Stimulated activated CD8-positive, alpha-beta memory T cell treated with anti-CD3 and anti-CD28 coated beads, Interleukin-4, amount 100 ng/mL, for 4 hours (primary cell): ENCODE measurements at places on chromosomes 2 and 18.

GRCh38 chr2:238496756-238497609 is 70.3 kb downstream of the ASB1 start:
- no peak for DNase-seq

DNA sequence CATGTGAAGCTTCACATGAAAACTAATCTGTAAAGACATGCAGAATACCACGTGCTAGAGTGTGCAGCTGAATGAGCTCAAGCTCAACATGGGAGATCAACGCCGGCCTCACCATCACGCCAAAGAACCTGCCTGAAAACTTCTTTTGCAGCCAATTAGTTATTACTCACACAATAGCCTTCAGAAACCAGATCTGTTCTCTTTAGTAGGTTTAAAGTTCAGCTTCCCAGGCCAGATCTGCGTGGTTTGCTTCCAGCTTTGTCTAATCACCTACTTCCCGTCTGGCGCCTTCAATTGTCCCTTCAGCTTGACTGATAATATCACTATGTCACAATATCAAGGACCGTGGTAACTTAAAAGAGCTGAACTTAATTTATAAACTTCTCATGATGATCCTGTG is 68.0 kb upstream of the ZNF236 start:
- no peak for DNase-seq

GRCh38 chr18:43312891-43313290 is 35.6 kb upstream of the SYT4 start:
- no peak for DNase-seq

- DNase-seq: no peak
These were observed 321.7 kb upstream of the ZC3H15 start for GRCh38 chr2:186164325-186164724.

DNA sequence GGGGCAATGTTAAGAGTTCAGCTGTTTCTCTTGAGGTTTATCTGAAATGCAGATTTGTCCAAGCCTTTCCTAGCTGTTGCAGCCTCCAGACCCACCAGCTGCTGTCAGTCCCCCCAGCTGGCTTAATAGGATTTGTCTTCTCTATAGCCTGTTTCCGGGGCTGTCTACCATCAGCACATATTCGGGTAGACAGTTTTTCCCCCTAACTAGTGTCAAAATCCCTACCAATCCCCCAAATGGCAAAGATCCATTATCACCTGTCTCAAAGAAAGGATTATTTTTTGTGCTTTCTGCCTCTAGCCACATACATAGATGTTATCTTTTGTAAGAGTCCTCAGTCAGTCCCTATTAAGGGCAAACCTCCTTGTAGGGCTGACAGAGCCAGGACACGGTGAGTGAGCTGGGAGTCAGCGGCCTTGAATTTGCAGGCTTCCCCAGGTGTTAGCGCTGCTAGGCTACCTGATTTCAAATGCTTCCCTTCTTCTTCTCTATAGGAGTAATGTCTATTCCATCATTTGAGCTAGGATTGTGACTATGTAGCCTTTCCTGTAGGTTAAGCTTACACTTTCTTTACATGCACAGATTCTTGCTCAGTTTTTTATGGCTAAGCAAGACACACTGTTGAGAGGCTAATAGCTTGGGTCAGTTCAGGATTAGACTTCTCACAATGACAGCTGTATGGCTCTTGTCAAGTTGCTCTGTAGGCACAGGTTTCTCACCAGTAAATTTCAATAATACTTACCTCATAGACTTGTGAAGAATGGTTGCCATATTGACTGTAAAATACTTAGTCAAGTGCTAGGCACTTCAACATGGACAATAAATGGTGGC is 171.1 kb upstream of the UNC80 start:
- no peak for DNase-seq

- no peak for DNase-seq
These were observed 11.5 kb upstream of the TRIB2 start for GRCh38 chr2:12705230-12705629.

DNA sequence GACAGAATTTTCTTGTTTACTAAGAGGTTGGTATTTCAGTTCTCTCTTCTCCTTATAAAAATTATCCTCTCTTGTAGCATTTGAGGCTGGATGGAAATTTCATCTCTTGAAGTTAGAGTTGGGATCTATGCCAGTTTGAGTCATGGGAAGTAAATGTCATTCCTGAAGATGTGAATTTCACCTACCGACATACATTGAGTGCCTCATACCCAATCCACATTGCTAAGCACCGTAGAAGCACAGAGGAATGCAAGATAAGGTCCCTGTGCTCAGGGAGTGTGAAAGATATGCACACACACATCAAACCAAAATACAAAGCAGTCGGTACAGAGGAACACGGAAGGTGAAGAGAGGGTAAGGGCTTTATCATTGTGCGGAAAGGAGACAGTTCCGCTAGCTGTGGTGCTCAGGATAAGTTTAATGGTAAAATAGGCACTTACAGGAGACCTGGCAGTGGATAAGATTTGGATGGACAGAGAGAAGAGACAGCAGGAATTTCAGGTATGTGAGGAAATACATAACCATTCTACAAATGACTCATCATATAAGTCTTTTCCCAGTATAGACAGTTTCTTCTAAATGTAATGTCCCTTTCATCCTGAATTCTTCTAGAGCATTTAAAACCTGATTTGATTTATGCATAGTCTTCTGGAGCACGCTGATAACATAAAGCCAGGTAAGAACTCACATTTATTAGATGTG is 205.3 kb upstream of the ST6GAL2 start:
- DNase-seq: no peak

DNA sequence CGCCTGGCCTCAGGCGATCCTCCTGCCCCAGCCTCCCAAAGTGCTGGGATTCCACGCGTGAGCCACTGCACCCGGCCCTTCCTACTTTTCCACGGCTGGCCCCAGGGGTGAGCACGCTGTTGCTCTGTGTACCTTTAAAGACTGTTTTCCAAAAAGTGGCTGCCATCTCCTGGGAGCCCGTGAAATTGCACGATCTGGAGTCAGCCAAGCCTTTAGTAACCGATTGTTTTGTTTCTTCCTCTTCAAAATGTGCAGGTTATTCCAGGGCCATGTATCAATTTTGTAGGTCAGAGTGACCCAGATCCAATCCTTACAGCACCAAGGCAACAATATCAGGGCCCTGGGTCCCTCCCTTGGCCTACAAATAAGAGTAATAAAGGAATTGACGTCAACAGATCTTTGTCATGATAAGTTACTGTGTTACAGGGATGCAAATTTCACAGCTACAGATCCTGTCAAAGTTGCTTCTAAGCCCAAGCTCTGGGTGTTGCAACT is 135.6 kb upstream of the ZNF236 start:
- no peak for DNase-seq

DNA sequence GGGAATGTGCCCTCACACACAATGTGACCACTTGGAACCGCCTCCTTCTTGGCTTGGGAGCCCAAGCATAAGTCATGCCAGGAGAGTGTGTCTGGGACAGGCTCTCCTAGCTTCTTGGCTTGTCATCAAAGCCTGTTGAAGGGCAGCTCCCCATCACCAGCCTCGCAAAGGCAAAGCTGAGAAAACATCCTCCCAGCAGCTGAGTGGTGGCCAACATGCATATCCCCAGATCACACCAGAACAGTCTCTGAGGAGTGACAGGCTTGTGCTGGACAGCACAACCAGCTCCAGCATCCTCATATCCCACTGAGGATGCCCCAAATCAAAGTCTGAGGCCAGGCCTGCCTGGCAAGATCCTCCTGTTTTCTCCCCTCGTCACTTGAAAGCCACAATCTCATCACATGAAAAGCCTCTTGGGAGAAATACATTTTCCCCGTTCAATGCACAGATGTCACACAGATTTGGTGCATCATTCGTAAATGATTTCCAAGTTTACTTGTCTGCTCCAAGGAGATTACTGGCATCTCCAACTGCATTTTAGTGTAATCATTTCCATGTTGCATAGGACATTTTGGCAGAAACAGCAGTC is 269.3 kb downstream of the TTC32 start:
- DNase-seq: no peak

DNA sequence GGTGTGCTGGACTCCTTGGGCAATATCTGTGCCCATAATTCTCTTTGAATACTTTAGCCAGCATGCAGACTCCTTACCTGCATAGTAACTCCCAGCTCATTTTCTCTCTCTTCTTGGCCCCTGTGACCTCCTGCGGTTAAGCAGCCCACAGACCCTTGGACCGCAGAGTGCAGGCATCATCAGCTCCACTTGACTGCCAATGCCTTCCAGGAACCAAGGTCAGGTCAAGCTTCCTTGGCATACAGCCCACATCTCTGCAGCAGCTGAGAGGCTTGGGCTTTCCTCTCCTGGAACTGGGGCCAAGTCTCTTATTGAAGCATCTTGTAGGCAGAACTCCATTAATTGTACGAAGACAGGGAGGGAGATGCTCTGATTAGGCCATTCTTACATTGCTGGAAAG is 130.1 kb upstream of the PIEZO2 start:
- DNase-seq: no peak

DNA sequence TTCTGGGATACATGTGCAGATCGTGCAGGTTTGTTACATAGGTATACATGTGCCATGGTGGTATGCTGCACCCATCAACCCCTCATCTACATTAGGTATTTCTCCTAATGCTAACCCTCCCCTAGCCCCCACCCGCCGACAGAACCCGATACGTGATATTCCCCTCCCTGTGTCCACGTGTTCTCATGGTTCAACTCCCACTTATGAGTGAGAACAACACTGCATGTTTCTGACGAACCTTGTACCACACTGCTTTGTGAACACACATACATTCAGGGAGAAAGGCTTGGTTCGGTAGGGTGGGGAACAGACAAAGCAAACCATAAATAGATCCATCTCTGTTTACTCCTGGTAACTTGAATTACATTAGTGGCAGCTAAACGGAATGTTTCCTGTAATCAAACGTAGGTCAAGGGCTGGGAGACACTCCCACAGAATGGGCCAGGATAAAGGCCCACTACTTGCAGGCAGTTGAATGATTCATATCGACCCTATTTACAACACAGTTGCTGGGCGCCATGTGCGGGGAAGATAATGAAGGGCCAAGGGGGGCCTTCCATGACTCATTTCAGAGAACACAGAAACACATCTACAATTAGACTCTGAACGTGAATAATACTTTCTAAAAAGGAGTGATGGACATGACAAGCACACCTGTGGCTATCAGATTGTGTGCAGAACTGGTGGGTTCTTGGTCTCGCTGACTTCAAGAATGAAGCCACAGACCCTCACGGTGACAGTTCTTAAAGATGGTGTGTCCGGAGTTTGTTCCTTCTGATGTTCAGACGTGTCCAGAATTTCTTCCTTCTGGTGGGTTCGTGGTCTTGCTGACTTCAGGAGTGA is 56.8 kb upstream of the KIDINS220 start:
- no peak for DNase-seq

- DNase-seq: no peak
These were observed 5.6 kb upstream of the KCTD1 start for GRCh38 chr18:26553943-26554342.

DNA sequence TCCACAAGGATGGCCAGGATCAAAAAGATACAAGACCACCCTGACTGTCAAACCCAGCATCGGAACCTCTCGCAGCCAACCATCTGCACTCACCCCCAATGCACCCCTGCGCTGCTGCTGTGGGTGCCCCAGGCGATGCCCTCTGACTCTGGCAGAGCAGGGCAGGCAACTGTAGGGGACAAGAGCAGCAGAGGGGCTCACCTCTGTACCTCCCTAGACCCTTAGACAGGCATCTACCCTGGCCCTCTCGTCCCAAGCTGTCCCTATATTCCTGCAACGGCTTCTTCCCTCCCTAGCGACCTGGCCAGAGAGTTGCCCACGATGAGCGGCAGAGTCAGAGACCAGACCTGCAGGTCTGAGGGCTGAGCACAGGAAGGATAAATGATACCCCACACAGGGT is 128.2 kb downstream of the HDAC4 start:
- no peak for DNase-seq

DNA sequence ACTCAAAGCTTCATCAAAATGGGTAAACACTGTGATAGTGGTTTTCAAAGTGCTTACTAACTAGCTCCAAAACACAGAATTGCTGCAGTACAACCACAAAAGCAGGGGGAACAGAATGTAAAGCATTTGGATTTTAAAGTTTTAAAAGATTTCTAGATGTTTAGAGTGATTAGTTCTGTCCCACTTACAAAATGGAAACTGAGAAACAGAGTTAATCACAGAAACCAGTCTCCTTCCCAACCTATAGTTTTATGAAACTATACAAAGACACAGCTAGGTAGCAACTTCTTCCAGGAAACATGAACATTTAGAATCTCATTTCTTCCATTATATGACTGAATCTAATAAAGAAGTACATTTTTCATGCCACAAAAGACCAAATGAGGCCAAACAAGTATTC is 73.8 kb upstream of the HNRNPA3 start:
- DNase-seq: no peak

GRCh38 chr2:200244111-200244510 is 62.4 kb upstream of the SPATS2L start:
- DNase-seq: no peak

DNA sequence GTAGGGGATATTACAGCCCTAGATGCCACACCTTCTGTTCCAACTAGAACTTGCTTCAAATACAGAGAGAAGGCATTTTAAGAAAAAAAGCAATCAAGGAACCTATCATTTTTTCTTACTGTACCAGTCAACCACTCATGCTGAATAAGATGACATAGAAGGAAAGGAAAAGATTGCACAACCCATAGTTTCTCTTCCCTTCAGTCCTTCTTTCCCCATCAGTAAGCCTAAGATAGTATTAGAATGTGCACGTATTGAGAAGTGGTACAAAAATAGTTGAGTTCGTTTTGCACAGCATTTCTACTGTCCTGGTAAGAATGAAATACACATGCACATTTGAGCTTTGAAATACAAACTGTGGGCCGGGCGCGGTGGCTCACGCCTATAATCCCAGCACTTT is 27.0 kb upstream of the HK2 start:
- DNase-seq: no peak

DNA sequence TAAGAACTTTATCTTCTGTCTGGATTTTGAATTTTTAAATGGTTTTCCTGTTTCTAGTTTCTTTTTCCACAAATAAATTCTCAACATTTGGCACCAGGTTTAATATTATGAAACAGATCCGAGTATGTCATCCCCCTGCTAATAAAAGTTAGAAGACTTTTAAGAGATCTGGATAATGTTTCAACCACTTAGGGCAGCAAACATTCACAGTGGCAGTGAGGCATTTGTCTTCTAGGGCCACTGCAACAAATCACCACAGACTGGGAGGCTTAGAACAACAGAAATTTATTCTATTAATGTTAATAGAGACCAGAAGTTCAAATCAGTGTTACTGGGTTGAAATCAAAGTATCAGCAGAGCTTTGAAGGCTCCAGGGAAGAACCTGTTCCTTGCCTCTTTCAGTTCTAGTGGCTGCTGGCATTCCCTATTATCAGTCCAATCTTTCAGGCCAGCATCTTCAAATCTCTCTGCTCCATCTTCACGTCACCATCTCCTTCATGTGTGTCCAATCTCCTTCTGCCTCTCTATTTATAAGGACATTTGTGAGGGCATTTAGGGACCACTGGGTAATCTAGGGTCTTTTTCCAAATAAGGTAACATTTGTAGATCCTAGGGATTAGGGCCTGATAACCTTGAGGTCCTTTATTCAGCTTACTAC is 23.4 kb downstream of the ACSL3 start:
- no peak for DNase-seq

DNA sequence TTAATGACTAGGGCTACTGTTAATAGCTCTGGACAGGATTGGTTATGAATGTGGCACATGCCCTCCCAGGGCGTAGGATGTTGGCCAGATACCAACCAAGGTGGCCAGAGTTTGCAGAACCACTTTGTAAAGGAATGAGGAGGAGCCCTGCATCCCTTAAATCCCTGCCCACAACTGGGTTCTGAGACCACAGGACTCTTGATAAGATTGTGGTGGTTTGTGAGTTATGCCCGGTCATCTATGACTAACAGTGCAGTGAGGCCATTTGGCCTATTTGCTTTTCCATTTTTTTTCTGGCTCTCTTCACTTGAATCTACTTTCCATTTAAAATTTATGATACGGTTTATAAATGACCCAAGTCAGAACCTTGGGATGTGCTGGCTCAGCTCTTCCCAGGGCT is 294.5 kb downstream of the PRKCE start:
- DNase-seq: no peak
